Stimulated activated CD8-positive, alpha-beta memory T cell treated with anti-CD3 and anti-CD28 coated beads, Interleukin-2, amount 100 ng/mL, for 1 hour (primary cell): ENCODE measurements at places on chromosomes 3 and 15.

DNA sequence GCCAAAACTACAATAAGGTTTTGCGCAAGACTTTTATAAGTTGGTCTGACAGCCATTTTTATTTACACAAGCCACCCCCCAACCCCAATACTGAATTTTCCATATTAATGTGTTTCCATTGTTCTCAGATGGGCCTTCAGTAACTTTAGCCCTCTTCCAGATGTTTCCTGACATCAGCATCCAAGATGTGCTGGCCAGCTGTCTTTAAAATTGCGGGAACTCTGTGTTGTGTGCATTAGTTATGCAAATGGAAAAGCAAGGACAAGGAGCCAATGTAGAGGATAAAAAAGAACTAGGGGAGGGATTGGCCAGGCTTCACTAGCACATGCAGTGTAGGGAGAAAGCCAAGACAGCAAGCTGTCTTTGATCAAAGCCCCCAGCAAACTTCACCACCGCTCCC, 45.4 kb downstream of the COMMD2 start:
- DNase-seq = no peak

DNA sequence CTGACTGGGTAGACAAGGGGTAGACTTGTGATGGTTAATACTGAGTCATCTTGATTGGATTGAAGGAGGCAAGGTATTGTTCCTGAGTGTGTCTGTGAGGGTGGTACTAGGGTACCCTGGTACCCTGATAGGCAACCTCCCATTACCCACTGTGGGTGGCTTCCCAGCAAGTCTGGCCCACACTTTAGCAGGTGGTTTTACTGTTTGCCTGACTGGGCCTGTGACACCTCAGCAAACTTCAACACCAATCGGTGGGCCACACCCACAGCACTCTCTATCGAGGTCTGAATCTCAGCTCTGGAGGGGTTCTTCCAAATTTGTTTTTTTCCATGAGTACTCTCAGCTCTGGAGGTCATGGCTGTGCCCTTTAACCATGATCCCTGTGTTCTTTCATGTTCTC, 24.6 kb upstream of the SH3GL3 start:
- no peak for DNase-seq

GRCh38 chr15:78938658-78939488, 6.0 kb downstream of the CTSH start:
- DNase-seq = no peak

GRCh38 chr3:3316521-3316920, 137.0 kb upstream of the CRBN start:
- no peak for DNase-seq

DNA sequence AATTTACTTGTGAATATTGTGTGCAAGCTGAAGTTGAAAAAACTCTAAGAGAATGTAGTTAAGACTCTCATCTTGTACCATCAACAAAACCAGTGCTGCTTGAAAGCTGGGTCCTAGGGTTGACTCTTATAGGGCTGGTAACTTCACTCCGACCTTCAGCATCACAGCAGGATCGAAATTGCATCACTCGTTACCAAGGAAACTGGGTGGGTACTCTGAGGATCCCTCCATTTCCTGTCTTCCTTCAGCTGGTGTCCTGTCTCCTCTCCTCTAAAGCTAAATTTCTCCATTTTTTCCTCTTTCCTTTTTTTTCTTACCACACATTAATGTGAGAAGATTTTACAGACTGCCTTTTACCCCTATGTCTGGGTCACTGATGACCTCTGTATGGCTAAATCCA, 3.0 kb upstream of the APH1B start:
- DNase-seq = no peak

- no peak for DNase-seq
These were observed 19.6 kb downstream of the DYNC1LI1 start for GRCh38 chr3:32551087-32551486.
